Smooth muscle cell of trachea (primary cell): ENCODE measurements at places on chromosomes 5 and 9. TPM values are rescaled to one million over a fixed set of nuclear protein-coding genes. Genes with fewer than 3 reads are reported as not detected.

STKLD1 gene
- total RNA-seq, result 1.2 TPM in 2 replicates

IL13 gene
- not detected in 2 replicates for total RNA-seq

DOK3 gene
- total RNA-seq, result 1.8 and 2.0 TPM in 2 replicates

TMEM174 gene
- not detected in 2 replicates for total RNA-seq

PCDHB16 gene
- 0.15 and 0.50 TPM in 2 replicates for total RNA-seq

LMX1B gene
- total RNA-seq, result not detected in 2 replicates

GRIN3A gene
- not detected in 2 replicates for total RNA-seq

PCSK1 gene
- 0.15 and 0.17 TPM in 2 replicates for total RNA-seq

OMD gene
- 0.33 and 0.73 TPM in 2 replicates for total RNA-seq

ZNF618 gene
- total RNA-seq, result 10.4 and 12.9 TPM in 2 replicates

OBP2B gene
- not detected in 2 replicates for total RNA-seq

GTF3C4 gene
- 14.1 and 14.9 TPM in 2 replicates for total RNA-seq

RMI1 gene
- total RNA-seq, result 5.3 and 14.5 TPM in 2 replicates

SLC6A3 gene
- under 0.01 TPM in 1 of 2 replicates, not detected in the other for total RNA-seq

CER1 gene
- total RNA-seq, result not detected in 2 replicates

MED10 gene
- total RNA-seq, result 10.6 and 11.7 TPM in 2 replicates

OSMR gene
- 73.0 and 74.9 TPM in 2 replicates for total RNA-seq

ESM1 gene
- 3.3 and 8.0 TPM in 2 replicates for total RNA-seq

PCDHA5 gene
- under 0.01 TPM in 1 of 2 replicates, not detected in the other for total RNA-seq

PALM2AKAP2 gene
- total RNA-seq, result 4.4 and 5.1 TPM in 2 replicates

KCNV2 gene
- not detected in 2 replicates for total RNA-seq

QRFP gene
- not detected in 2 replicates for total RNA-seq

CDKN2B gene
- 15.0 and 42.2 TPM in 2 replicates for total RNA-seq

CRB2 gene
- not detected in 2 replicates for total RNA-seq

UHRF2 gene
- total RNA-seq, result 66.8 and 90.9 TPM in 2 replicates

AIF1L gene
- 3.1 and 6.8 TPM in 2 replicates for total RNA-seq

KIF24 gene
- total RNA-seq, result 0.50 and 3.2 TPM in 2 replicates

LCN12 gene
- total RNA-seq, result not detected in 2 replicates

EMB gene
- 8.3 and 13.7 TPM in 2 replicates for total RNA-seq

REEP5 gene
- total RNA-seq, result 36.8 and 79.7 TPM in 2 replicates

FOXD4 gene
- 0.17 TPM in 1 of 2 replicates, not detected in the other for total RNA-seq

DCP2 gene
- total RNA-seq, result 17.0 and 20.9 TPM in 2 replicates
